Brain pericyte (primary cell): ENCODE measurements at places on chromosomes 7 and 10.

- no peak for DNase-seq
Observed at GRCh38 chr7:132402096-132402495, 174.2 kb downstream of the PLXNA4 start.

GRCh38 chr7:69246758-69247157 lies 351.5 kb upstream of the AUTS2 start:
- no peak for DNase-seq

GRCh38 chr10:119608316-119609155 lies 11.8 kb upstream of the TIAL1 start:
- no peak for DNase-seq

GRCh38 chr7:21618706-21619105 lies 75.9 kb downstream of the DNAH11 start:
- DNase-seq: no peak

GRCh38 chr10:121294630-121295029 lies 303.6 kb downstream of the FGFR2 start:
- no peak for DNase-seq
